ENCODE measurements at places on chromosomes 5 and 9.
A peak's percentile ranks its signal among the peaks of the same experiment; 100 is the strongest.

DNA sequence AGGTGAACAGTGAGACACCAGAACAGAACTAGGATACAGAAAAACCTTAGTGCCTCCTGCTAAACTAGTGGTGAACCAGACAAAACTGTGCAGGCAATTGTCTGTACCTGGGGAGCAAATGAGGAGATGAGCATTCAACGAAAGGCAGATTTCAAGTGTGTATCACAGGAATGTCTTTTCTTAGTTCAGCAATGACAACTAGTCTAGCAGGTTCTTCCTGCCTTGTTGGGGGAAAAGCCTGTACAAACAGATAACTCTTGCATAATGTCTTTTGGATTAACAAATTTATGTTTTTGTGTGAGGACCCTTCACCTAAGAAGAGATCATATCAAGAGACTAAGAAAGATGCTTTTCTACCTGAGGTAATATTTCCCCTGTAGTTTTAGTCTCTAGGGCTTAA, 21.8 kb upstream of the DENND4C start:
- H3K27me3 ChIP-seq: no peaks in the 10 kb centered on the region
- H3K4me1 ChIP-seq: no peaks in the 10 kb centered on the region
- no peaks in the 10 kb centered on the region for H3K36me3 ChIP-seq
- H3K4me3 ChIP-seq: no peak overlapping the region

DNA sequence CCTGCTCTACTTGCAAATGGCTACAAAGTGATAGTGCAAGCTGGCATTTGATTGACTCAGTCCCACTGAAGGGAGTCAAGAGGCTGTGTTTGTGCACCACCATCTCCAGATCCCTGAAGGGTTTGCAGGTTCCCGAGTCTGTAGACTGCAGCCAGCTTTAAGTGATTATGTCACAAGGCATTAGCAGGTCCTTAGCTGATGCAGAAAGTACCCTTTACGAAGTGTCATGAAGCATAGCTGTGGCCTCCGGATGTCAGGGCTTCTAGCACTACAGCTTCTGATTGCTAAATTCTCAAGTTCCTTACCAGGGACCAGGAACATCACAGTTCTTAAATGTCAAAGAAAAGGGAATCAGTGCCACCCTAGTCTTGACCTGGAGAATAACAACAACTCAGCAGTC, 311.3 kb upstream of the TRPC7 start:
- H3K4me3 ChIP-seq: no peak overlapping the region
- H3K27ac ChIP-seq: no peak overlapping the region
- DNase-seq: no peak
- H3K36me3 ChIP-seq: no peaks in the 10 kb centered on the region
- H3K4me1 ChIP-seq: no peaks in the 10 kb centered on the region

GRCh38 chr5:140608722-140609121, 24.3 kb downstream of the CD14 start:
- H3K36me3 ChIP-seq: no peaks in the 10 kb centered on the region
- no peaks in the 10 kb centered on the region for H3K4me1 ChIP-seq
- DNase-seq: no peak
- no peak overlapping the region for H3K27ac ChIP-seq
- H3K4me3 ChIP-seq: no peak overlapping the region

- DNase-seq: no peak
- H3K36me3 ChIP-seq: no peaks in the 10 kb centered on the region
- H3K27ac ChIP-seq: no peak overlapping the region
- H3K4me3 ChIP-seq: no peak overlapping the region
Measured at GRCh38 chr5:9278921-9279603, 266.8 kb downstream of the SEMA5A start.

DNA sequence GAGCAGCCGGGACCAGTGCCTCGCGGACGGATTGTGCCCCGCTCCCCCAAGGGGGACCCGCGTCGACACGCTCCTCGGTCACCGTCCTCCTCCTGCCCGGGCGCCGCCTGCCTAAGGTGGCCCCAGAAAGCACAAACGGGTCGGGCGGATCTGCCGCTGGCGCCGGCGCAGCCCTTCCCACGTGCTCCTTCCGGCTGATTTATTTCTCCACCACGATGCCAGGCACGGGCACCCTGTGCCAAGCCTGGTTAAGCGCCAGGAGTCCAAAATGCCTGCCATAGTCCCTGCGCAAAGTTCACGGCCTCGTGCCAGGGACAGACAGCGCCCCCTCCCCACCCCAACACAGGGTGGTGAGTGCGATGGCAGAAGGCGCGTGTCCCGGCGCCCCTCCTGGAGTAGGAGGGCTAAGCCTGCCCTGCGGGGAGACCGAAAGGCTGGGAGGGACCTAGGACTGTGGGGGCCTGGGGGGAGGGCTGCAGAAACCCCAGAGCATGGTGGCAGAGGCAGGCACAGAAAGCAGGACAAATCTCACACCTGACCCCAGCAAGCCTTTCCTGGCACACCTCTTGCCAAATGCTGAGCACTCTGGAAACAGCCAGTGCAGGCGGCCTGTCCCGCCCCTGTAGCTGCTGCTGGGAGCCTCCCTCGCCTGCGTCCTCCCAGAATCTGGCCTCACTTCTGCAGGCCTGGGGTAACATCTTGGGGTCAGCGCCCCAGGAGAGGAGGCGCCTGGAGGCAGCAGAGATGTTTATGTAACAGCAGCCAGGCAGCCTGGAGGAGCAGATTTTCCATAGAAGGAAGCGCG, 1.1 kb upstream of the NOTCH1 start:
- DNase-seq: peak; percentile 45
- peak overlapping the region; percentile 33 for H3K27ac ChIP-seq
- H3K36me3 ChIP-seq: peaks cover 3% of the 10 kb centered on the region
- no peaks in the 10 kb centered on the region for H3K27me3 ChIP-seq

- peaks cover 7% of the 10 kb centered on the region for H3K36me3 ChIP-seq
- peaks cover 67% of the 10 kb centered on the region for H3K4me1 ChIP-seq
- H3K4me3 ChIP-seq: peak overlapping the region; percentile 51
- peak overlapping the region; percentile 58 for H3K27ac ChIP-seq
Measured at GRCh38 chr9:129838707-129839259, 3.5 kb downstream of the USP20 start.

DNA sequence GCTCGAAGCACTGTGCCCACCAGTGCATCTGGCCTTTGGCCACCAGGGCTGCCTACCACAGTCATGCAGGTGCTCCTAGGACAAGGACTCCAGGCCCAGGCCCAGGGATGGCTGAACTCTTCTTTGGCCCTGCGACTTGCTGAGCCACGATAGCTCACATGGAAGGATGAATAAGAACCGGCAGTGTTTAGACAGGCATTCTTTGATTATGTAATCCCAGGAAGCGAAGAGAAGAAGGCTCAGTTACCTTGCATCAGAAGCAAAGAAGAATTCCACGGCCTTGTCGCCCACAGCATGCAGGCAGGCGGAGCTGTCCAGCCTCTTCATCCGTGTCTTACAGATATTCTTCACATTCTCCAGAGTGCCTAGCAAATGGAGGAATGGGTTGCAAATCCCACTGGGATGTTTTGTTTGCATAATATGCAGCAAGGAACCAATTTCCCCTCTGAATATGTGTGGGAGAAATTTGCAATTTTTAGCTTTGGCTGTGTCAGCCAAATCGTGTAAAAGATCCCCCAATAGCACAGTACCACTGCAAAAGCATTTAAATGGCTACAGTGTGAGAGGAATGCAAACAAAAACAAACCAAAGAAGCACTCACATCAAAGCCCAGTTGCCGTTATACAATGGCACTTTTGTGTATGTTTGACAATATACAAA, 29.1 kb downstream of the GFPT2 start:
- DNase-seq: no peak
- peaks cover 5% of the 10 kb centered on the region for H3K4me1 ChIP-seq
- no peaks in the 10 kb centered on the region for H3K36me3 ChIP-seq

GRCh38 chr5:67395790-67396418, 199.3 kb upstream of the CD180 start:
- DNase-seq: no peak
- no peak overlapping the region for H3K4me3 ChIP-seq
- H3K36me3 ChIP-seq: no peaks in the 10 kb centered on the region
- no peak overlapping the region for H3K27ac ChIP-seq
- no peaks in the 10 kb centered on the region for H3K4me1 ChIP-seq

- H3K4me1 ChIP-seq: no peaks in the 10 kb centered on the region
- H3K27ac ChIP-seq: no peak overlapping the region
- no peak overlapping the region for H3K4me3 ChIP-seq
- no peaks in the 10 kb centered on the region for H3K27me3 ChIP-seq
Measured at GRCh38 chr5:168469816-168470215, 16.5 kb upstream of the RARS1 start.

DNA sequence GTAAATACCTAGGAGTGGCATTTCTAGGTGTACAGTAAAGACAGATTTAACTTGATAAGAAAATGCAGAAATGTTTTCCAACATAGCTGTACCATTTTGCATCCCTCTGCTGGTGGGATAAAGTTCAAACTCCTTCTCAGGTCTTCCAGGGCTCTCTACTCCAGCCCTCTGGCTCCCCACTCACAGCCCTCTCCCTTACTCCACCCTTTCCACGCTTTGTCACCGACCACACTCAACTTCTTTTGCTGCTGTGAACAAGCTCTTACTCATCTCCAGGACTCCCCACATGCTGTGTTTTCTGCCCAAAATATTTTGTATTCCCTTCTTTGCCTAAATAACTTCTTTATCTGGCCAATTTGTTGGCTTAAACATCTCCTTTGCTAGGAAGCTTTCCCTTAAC, 90.6 kb upstream of the OSMR start:
- no peaks in the 10 kb centered on the region for H3K27me3 ChIP-seq
- no peak overlapping the region for H3K27ac ChIP-seq
- no peaks in the 10 kb centered on the region for H3K4me1 ChIP-seq
- no peaks in the 10 kb centered on the region for H3K36me3 ChIP-seq

GRCh38 chr5:89095341-89095740, 212.4 kb upstream of the MEF2C start:
- H3K4me3 ChIP-seq: no peak overlapping the region
- no peak overlapping the region for H3K27ac ChIP-seq
- no peak for DNase-seq
- no peaks in the 10 kb centered on the region for H3K36me3 ChIP-seq
- H3K4me1 ChIP-seq: no peaks in the 10 kb centered on the region

- no peak overlapping the region for H3K4me3 ChIP-seq
- DNase-seq: no peak
- no peaks in the 10 kb centered on the region for H3K36me3 ChIP-seq
Measured at GRCh38 chr9:95406121-95406520, 88.6 kb upstream of the FANCC start.

GRCh38 chr5:39031041-39031440, 43.2 kb downstream of the RICTOR start:
- no peak overlapping the region for H3K27ac ChIP-seq
- H3K27me3 ChIP-seq: no peaks in the 10 kb centered on the region
- H3K4me3 ChIP-seq: peak overlapping the region; percentile 10
- H3K36me3 ChIP-seq: peaks cover 26% of the 10 kb centered on the region

Data from CD4-positive, CD25-positive, alpha-beta regulatory T cell (primary cell).